ENCODE measurements at places on chromosomes 2 and 18.

GRCh38 chr2:213315168-213315876 lies 31.1 kb downstream of the SPAG16 start:
- peak; percentile 76 for DNase-seq

DNA sequence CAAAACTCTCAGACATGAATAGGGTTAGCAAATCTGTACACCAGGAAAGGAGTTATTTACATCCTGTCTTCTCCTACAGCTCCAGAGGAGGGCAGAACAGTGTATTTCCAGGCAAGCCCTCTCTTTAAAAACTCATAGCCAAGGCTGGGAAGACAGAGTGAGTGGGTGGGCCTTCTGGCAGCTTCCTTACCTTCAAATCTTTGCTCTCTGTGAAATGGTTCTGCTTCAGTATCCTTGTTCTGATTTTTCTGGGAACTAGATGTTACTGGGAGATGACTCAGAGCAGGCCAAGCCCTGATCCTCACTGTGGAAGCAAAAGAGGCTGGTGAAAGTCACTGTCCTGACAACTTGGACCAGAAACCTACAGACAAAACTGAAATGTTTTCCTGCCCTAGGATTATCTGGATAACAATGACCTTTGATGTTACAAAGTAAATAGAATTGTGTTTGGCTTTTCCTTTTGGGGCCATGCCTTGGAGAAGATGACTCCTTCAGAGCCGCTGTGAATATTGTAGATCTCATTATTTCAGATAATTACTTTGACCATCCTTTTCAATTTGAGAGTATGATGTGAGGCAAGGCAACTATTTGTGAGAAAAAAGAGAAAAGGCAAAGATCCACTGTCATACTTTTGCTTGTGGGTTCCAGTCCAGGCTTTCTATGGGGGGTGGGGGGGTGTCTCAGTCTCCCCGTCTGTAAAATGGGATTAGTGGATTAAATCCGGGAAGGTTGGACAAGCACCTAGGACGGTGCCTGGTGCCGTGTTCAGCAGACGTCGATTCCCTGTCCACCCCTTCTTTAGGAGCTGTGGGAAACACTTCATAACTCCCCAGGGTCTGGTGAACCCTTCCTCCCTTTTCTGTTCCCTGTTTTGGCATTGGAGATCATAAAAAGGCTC lies 644 bp upstream of the QPCT start:
- DNase-seq: peak; percentile 36

GRCh38 chr2:38526195-38526594 lies 76.5 kb downstream of the HNRNPLL start:
- no peak for DNase-seq

DNA sequence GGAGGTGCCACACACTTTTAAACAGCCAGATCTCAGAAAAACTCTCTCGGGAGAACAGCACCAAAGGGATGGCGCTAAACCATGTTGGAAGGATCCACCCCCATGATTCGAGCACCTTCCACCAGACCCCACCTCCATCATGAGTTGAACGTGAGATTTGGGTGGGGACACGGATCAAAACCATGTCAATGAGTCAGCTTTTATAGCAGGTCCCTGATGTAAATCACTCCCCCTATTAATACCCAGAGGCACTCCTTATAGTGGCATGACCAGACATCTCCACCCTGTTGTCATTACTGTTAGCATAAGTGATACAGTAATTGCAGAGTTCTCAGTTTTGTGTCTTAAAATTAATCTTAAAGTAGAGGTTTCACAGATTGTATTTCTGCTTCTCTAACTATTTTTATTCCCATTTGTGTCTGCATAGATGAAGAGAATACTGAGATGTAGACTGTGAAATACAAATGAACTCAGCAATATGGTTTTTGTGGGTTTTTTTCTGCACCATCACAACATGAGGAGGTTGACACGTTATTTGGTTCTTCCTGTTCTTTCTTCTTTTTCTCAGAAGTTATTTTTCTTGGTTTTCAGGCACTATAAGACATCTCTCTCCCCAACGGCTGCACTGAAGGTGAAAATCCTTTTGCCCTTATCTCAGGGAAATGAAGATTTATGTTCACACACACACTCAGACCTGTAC lies 218.2 kb downstream of the ARL4C start:
- no peak for DNase-seq

GRCh38 chr18:36297417-36298125 lies at the start of gene FHOD3:
FHOD3 (plus strand) TSS chr18:36297713; CDS start chr18:36297836, 123 bp downstream.
- DNase-seq: no peak

- DNase-seq: no peak
Observed at GRCh38 chr2:220985561-220985960, 586.5 kb downstream of the EPHA4 start.

- DNase-seq: no peak
Observed at GRCh38 chr2:164922134-164922533, 33.2 kb downstream of the SLC38A11 start.

- DNase-seq: peak; percentile 14
Observed at GRCh38 chr2:118609138-118609537, 238.3 kb downstream of the EN1 start.

GRCh38 chr2:43005245-43005974 lies 213.0 kb upstream of the HAAO start:
- DNase-seq: no peak

DNA sequence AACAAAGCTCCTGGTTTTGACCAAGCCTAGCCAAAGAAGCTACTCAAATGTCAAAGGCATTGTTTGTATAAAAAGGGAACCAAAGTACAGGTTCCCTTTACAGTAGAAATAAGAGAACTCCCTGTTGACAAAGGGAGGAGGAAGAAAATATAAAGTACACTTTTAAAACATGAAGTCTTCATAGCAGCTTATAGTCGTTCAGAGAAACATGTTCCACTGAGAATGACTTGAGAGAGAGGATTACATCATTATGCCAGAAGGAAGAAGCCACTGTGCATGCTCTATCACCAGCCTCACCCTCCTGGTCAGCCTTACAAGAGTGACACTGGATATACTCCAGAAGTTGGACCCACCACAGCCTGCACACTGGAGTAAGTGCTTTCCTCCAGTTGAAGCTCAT lies 2.5 kb upstream of the DHRS9 start:
- peak; percentile 58 for DNase-seq

- no peak for DNase-seq
Observed at GRCh38 chr2:128451084-128452023, 132.7 kb upstream of the HS6ST1 start.

DNA sequence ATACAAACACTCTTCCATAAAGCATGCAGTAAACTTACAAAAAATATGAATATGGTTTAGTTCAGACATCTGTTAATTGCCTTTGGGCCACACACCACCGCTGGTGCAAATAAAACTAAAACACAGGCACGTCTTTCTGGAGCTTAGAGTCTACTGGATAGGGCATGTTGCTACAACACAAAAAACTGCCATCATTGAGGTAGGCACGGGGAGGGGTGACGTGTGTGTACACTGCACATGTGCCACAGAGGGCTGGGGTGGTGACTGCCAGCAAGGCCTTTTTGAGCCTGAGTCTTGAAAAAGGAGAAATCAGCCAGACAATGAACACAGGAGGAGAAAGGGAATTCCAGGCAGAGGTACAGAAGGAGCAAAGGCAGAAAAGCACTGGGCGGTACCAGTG lies 5.1 kb downstream of the SERPINE2 start:
- DNase-seq: no peak

- peak; percentile 6 for DNase-seq
Observed at GRCh38 chr18:59822612-59823550, 76.9 kb upstream of the PMAIP1 start.

GRCh38 chr2:230890646-230891045 lies 25.9 kb downstream of the ITM2C start:
- no peak for DNase-seq

- no peak for DNase-seq
Observed at GRCh38 chr2:8217468-8218030, 464.3 kb upstream of the ID2 start.

GRCh38 chr2:222751238-222751637 lies 79.8 kb downstream of the MOGAT1 start:
- DNase-seq: peak; percentile 87

- no peak for DNase-seq
Observed at GRCh38 chr2:213455316-213456008, 171.2 kb downstream of the SPAG16 start.

DNA sequence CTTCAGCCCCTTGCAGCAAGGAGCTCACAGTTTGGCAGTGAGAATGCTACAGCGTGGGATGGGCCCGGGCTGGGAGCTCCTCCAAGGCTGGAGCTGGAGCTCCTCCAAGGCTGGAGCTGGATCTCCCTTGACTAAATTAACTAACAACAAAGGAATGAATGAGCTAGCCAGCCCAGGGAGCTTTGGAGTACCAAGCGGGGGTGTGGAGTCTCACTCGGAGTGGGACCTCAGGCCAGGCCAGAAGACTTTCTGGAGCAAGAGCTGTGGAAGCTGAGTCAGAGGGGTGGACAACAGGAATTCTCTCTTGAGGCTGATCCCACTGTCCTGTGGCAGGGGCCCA lies 244.7 kb upstream of the HS6ST1 start:
- no peak for DNase-seq

- DNase-seq: no peak
Observed at GRCh38 chr18:10193444-10193843, 261.0 kb upstream of the APCDD1 start.

DNA sequence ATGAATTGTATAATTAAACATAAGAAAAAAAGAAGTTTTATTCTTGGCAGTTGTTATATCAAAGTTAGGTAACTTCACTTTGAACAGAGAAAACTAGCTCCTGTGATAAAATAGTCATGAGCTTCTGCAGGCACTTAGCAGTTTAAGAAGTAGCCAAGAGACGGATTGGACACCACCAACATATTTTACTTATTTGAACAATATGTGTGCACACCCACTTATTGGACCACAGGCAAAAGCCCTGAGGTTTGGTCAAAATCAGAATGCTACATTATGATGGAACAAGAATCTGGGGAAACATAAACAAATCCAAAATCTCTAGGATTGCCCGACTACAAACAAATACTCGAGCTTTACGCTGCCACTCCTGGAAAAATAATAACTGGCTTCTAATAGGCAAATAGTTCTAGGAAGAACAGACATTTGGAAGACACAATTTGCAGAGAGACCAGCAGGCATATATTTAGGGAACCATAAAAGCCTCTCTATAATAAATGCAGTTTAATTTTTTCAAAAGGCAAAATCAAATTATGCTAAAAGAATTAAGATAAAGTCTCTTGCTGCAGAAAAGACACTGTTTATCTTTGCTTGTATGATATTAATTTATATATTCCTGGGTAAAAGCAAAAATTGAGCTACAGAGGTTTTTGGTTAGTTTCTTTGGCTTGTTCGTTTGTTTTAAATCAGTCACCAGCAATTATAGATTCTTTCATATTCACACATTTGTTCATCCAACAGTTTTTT lies 117.9 kb downstream of the CDC42EP3 start:
- no peak for DNase-seq

- DNase-seq: no peak
Observed at GRCh38 chr2:196434217-196434616, 205.3 kb upstream of the CCDC150 start.

DNA sequence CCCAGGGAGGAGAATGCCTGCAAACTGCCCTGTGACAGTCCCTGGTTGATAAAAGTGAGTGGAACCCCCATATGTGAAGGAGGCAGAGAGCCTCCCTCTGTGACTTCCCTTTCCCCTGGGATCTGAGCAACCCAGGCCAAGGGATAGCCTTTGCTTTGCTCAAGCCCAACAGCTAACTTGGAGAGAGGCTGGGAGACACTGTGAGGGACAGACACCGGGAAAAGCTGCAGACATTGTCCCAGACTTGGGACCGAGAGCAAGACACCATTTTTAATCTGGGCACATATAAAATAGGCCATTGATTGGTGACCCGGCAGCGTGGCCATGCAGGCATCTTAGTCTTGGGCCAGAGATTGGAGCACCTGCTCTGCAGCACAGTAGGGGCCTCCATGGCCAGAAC lies 96.1 kb upstream of the SALL3 start:
- DNase-seq: no peak

DNA sequence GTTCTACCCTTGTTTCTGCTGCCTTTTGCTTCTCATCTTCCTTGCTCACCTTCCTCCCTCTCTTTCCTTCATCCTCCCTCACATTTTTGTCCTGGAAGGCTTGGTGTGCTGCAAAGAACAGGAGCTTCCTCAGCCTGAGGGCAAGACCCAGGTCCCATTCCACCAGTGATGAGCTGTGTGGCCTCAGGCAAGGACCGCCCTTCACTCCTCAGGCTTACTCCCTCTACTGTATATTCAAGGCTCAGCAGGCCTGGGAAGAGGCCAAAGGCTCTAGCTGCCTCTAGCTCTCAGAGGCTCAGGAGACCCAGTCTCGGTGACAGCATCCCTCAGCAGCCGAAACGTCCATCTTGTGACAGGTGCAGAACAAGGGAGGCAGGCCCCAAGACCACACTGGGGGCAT lies 97.5 kb downstream of the MRO start:
- no peak for DNase-seq

- no peak for DNase-seq
Observed at GRCh38 chr2:85695121-85695520, 963 bp downstream of the GNLY start.

GRCh38 chr2:217434180-217434975 lies 568.4 kb downstream of the TNS1 start:
- peak; percentile 88 for DNase-seq

GRCh38 chr2:163734881-163735684 lies 725 bp downstream of the FIGN start:
- DNase-seq: no peak

DNA sequence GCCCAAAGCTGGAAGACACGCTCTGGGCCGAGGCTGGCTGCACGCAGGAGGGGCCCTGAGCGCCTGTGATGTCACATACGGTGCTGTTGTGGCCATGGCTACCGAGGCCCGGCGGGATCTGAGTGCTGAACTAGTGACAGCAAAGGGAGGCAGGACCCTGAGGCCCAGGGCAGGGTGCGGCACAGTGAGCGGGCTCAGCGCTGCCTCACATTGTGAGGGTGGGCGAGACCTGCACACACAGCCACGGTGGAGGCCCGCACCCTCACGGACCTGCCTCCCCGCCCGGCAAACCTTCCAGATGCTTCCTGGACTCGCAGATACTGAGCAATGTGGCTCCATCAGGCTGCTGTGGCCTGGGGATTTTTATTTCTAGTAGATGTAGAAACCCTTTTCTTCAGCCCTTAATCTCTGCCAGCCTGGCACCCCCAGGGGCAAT lies 133.8 kb upstream of the CTDP1 start:
- no peak for DNase-seq

- DNase-seq: no peak
Observed at GRCh38 chr2:230430957-230431910, 15.2 kb downstream of the SP100 start.

GRCh38 chr18:60471652-60472051 lies 99.1 kb upstream of the MC4R start:
- no peak for DNase-seq

All from OCI-M1 (cell line).